Astrocyte of the cerebellum (primary cell): ENCODE measurements at places on chromosomes 7 and 10.

DNA sequence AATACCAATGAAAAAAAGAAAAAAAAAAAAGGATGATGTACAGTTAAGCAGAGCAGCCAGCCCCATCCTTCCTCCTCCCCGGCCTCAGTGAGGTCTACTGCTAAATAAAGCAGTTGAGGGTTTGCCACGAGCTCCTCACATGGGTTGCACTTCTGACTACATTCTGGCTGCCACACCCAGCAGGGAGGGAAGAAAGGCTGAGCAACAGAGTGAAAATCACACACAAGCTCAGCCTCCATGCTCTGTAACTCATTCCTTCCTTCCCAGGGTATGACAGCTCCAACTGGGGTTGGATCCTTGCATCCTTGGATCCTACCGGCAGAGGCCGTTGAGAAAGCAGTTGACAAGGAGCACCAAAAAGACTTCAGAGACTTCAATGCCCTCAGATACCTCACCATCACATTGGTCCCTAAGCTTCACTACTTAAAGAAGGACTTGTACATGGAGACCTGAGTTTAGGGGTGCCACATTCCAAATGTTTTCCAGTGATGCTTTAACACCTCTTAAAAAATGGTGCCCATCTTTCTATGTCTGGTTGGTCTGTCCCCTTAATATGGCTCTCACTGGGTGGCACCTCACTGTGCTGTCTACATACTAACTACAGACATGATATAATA is 52.9 kb upstream of the PIK3CG start:
- no peak for DNase-seq

- no peak for DNase-seq
Measured at GRCh38 chr10:36111676-36112075, 469.6 kb upstream of the FZD8 start.

DNA sequence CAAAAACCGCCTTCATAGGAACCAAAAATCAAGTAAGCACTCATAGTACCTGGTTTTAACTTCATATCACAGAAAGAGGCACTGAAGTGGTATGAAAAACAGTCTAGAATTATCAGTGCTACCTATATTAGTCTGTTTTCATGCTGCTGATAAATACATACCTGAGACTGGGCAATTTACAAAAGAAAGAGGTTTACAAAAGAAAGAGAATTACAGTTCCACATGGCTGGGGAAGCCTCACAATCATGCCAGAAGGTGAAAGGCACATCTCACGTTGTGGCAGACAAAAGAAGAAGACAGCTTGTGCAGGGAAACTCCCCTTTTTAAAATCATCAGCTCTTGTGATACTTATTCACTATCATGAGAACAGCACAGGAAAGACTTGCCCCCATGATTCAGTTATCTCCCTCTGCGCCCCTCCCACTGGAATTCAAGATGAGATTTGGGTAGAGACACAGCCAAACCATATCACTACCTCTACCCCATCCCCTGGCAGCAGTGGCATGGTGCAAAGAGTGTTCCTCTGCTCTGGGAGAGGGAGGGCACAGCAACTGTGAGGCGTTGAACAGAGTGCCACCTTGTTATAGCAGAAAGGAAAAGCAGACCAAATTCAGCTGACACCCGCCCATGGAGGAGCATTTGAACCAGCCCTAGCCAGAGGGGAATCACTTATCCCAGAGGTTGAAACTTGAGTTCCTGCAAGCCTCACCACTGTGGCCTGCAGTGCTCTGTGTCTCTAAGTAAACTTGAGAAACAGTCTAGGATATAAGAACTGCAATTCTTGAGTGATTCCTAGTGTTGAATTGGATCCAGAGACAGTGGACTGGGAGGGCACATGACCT is 61.9 kb upstream of the PTPRZ1 start:
- DNase-seq: no peak

- no peak for DNase-seq
Measured at GRCh38 chr7:36951257-36951697, 227.0 kb upstream of the AOAH start.

GRCh38 chr7:142482891-142483658 is 225.2 kb upstream of the PRSS58 start:
- DNase-seq: no peak

DNA sequence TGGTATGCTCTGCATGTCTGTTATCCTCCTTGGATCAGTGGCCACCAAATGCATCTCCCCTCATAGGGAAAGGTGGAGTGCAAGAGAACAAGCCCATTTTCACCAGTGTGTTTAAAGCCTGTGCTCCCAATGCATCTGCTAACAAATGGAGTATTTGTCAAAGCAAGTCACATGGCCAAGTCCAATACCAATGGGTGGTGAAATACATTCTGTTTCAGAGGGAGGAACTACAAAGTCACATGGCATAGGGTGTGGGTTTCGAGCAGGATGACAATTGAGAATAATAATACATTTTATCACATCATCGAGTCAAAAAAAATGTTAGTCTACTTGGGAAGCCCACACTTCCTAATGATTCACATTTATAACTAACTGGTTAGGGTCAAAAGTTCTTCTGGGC is 62.7 kb downstream of the SUGCT start:
- no peak for DNase-seq

DNA sequence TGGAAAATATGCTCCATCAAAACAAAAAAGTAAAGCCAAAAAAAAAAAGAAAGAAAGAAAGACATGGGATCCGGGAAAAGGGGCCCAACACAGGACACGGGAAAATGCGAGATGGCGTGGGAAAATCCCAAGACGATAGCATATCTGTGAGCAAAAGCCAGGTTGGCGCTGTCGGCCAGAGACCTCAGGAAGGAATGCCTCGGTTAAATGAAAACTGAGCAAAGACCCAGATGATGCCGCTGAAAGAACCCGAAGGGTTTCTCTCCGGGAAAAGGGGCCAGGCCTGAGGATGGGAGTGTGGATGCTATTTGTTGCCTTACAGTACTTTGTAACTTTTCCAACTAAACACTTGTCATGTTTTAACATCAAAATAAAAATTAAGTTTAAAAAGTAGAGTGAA is 49.5 kb upstream of the PPP2R2D start:
- DNase-seq: no peak
